ENCODE measurements at places on chromosomes 2 and 18. TPM values are rescaled to one million over a fixed set of nuclear protein-coding genes. Genes with fewer than 3 reads are reported as not detected.

The TUBB8B gene
- not detected for total RNA-seq

The LDLRAD4 gene
- 2.3 TPM for total RNA-seq

The KCNE4 gene
- total RNA-seq: 0.50 TPM

The CRACDL gene
- 2.5 TPM for total RNA-seq

The CROCC2 gene
- not detected for total RNA-seq

The IHH gene
- 0.53 TPM for total RNA-seq

The CXCR1 gene
- total RNA-seq: not detected

The POTEI gene
- not detected for total RNA-seq

The FSHR gene
- total RNA-seq: not detected

The SCTR gene
- not detected for total RNA-seq

The ATL2 gene
- total RNA-seq: 54.9 TPM

The DCC gene
- not detected for total RNA-seq

The PLGLB1 gene
- 0.48 TPM for total RNA-seq

The MC4R gene
- total RNA-seq: not detected

The STK11IP gene
- 19.3 TPM for total RNA-seq

The TLX2 gene
- 0.48 TPM for total RNA-seq

The NOL4 gene
- total RNA-seq: not detected

The AFF3 gene
- not detected for total RNA-seq

The NMS gene
- total RNA-seq: not detected

The TEKT4 gene
- not detected for total RNA-seq
